Common myeloid progenitor, CD34-positive (primary cell): ENCODE measurements at places on chromosomes 4 and X.

DNA sequence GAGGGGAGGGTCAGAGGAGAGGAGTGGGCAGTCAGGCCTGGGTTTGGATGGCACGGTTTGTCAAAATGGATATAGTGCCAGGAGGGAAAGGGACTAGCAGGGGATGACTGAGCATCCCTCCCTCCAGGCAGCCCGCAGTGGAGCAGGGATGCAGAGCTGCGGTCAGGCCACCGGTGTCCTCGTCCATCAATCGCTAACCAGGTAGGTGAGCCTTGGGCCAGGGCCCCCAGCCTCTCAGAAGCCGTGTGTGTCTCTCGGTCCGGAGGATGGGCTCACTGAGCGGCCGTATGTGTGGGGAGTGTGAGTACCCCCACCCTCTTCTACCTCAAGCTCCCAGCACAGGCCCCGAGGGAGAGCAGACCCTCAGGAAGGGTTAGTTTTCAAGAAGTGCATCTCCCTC lies 538 bp upstream of the CYTL1 start:
- no peaks in the 10 kb centered on the region for H3K36me3 ChIP-seq
- no peak for DNase-seq
- no peak overlapping the region for H3K27ac ChIP-seq

DNA sequence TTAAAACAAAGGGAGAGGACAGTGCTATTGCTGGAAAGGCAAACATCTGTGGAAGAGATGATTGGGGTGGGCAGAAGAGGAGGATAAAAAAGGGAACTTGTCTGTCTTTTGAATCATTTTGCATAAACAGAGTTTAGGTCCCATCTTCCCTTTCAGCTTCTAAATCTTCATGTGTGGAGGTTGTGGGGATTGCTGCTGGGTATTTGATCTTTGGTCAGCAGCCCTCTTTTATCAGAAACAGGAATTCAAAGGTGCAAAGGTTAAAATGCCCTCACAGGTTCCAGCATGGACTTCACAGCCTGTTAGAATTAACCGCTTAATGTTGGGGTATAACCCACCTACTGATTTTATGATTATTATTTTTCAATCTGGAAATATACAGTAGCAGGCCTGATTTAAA lies 39.5 kb upstream of the TMEM154 start:
- H3K27ac ChIP-seq, result no peak overlapping the region
- H3K27me3 ChIP-seq, result no peaks in the 10 kb centered on the region
- DNase-seq, result no peak

GRCh38 chrX:2785538-2785937 lies 33.7 kb downstream of the XG start:
- no peak for DNase-seq
- peaks cover 3% of the 10 kb centered on the region for H3K4me1 ChIP-seq
- H3K4me3 ChIP-seq, result no peak overlapping the region
- H3K27me3 ChIP-seq, result no peaks in the 10 kb centered on the region
- no peaks in the 10 kb centered on the region for H3K36me3 ChIP-seq
- H3K27ac ChIP-seq, result no peak overlapping the region

DNA sequence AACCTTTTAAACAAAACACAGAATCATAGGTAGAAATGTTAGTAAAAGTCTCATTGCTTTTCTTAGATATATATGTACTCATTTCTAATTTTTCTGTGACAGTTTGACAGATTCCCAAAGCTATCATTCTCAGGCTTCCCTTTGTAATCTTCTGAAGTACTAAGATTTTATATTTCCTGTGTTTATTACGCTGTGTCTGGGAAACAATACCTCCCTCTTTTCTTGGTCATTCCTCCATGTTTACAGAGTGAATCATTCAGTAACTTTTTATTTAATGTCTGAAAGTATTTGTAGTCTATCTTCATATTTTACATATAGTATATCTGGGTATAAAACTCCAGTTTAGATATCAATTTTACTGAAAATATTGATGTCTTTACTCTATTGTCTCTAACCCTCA lies 1826.3 kb upstream of the IGFBP7 start:
- H3K4me1 ChIP-seq, result no peaks in the 10 kb centered on the region
- H3K36me3 ChIP-seq, result no peaks in the 10 kb centered on the region

DNA sequence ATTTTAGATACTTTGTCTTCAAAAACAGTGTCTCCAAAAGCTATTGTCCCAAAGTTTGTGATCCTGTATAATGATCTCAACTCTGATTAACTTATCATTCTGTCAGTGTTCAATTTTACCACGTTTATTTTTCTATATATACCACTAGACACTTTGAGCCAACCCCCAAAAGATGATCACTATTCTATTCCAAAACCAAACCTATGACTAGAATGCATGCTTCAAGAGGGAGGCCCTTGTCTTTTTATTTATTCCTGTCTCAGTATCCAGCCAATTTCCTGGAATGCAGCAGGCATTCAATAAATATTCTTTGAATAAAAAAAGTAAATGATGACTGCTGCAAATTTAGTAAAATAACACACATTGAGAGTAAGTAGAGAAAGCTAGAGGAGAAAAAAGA lies 275.6 kb downstream of the LDB2 start:
- no peak for DNase-seq
- no peak overlapping the region for H3K4me3 ChIP-seq
- no peaks in the 10 kb centered on the region for H3K4me1 ChIP-seq
- no peaks in the 10 kb centered on the region for H3K27me3 ChIP-seq

DNA sequence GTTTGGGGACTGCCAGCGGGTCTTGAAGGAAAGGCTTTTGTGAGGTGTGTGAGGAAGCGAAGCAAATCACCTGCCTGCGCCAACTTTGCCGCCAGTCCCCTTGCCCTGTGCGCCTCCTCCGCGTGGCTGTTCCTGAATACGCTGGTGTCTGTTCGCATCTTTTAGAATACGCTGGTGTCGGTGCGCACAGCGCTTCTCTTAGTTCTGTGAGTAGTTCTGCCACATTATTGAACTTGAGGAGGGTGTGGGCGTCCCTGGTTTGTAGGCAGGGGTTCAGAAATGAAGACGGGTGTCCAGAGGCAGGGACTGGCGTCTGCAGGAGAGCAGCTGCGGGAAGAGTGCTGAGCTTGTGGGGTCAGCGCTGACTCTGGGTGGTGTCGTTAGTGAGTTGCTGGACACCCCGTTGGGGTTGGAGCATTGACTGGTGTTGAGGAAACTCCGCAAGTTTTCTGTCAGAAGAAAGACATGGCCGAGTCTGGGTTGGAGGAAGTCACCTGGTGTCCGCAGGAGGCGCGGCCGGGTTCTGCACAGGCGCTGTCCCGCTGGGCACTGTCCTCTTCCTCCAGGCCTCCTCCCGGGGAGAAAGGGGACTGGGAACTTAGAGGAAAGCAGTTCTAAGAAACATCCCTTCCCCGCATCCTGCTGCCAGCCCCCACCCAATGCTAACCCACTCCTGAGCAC lies 930 bp downstream of the ZNF718 start:
- peak; percentile 11 for DNase-seq
- peaks cover 23% of the 10 kb centered on the region for H3K36me3 ChIP-seq
- H3K27me3 ChIP-seq, result no peaks in the 10 kb centered on the region
- H3K4me3 ChIP-seq, result peak overlapping the region; percentile 88
- H3K27ac ChIP-seq, result peak overlapping the region; percentile 72

DNA sequence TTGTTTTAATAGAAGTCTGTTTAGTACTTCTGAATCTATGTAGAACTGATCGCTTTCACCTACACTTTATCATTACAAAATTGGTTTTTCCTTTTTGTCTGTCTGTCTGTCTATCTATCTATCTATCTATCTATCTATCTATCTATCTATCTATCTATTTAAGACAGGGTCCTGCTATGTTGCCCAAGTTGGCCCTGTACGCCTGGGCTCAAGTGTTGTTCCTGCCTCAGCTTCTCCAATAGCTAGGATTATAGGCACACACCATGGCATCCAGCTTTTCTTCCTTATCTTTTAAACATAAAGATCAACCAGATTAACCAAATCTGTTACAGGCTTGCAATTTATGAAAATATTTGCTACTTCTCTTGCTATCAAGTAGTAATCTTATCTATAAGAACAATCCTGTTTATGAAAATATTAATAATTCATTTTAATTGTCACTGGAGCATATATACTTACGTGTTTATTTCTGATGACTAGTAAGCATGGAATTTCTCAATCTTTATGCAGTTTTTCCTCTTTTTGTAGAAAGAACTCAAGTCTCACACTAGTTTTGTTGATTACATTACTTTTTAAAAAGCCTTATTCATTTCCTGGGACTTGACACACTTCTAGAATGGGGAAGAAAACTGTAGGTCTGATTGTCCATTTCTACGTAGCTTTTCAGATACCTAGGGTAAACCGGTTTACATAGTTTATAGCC lies 24.5 kb downstream of the KIAA0232 start:
- H3K4me3 ChIP-seq, result no peak overlapping the region
- H3K4me1 ChIP-seq, result peaks cover 3% of the 10 kb centered on the region
- DNase-seq, result no peak

DNA sequence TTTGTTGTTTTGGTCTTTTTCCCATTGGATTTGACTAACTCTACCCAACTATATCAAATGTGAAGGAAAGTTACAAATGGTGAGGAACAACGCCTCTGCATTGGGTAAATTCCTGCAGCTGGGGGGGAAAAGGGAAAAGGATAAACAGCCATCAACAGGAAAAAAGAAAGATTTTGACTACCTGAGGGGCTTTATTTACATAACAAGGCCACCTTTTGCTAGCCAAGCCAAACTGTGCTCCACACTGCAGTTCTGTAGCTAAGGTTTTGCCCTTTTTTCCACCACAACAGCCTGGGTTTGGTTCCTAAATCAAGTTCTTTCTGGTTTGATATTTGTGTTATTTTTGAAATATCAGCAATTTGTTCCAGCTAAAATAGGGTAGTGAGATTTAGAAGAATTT lies 40.8 kb downstream of the RHOXF2B start:
- DNase-seq, result no peak
- no peaks in the 10 kb centered on the region for H3K4me1 ChIP-seq
- no peaks in the 10 kb centered on the region for H3K36me3 ChIP-seq

- H3K27me3 ChIP-seq, result no peaks in the 10 kb centered on the region
- no peak overlapping the region for H3K27ac ChIP-seq
- H3K36me3 ChIP-seq, result no peaks in the 10 kb centered on the region
- H3K4me3 ChIP-seq, result no peak overlapping the region
Measured at GRCh38 chrX:9182041-9182440, 148.1 kb upstream of the FAM9B start.

GRCh38 chrX:56499372-56499771 lies 64.1 kb upstream of the UBQLN2 start:
- H3K4me3 ChIP-seq, result no peak overlapping the region
- no peak overlapping the region for H3K27ac ChIP-seq
- no peaks in the 10 kb centered on the region for H3K4me1 ChIP-seq
- DNase-seq, result no peak
- no peaks in the 10 kb centered on the region for H3K27me3 ChIP-seq

- no peaks in the 10 kb centered on the region for H3K4me1 ChIP-seq
- no peak overlapping the region for H3K27ac ChIP-seq
Measured at GRCh38 chr4:168432419-168433146, 47.7 kb downstream of the DDX60L start.

DNA sequence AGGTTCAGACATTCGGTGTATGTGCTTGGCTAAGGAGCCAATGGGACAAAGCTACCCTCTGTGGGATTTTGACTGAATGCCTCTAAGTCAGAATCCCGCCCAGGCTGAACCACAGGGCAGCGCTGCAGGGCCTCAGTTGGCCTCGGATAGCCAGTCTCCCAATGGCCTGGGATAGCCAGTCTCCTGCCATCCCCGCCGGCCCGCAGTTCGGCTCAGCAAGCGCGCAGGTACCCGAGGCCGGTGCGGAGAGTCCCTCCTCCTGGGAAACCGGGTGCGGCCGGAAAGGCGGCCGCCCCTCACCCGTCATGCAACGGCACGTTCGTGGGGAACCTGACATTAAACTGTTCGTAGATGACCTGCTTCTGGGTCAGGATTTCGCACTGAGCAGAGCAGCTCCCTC lies 16.1 kb downstream of the PPEF2 start:
- no peaks in the 10 kb centered on the region for H3K27me3 ChIP-seq
- DNase-seq, result no peak
- H3K36me3 ChIP-seq, result no peaks in the 10 kb centered on the region
- no peak overlapping the region for H3K27ac ChIP-seq
- H3K4me1 ChIP-seq, result peaks cover 2% of the 10 kb centered on the region

DNA sequence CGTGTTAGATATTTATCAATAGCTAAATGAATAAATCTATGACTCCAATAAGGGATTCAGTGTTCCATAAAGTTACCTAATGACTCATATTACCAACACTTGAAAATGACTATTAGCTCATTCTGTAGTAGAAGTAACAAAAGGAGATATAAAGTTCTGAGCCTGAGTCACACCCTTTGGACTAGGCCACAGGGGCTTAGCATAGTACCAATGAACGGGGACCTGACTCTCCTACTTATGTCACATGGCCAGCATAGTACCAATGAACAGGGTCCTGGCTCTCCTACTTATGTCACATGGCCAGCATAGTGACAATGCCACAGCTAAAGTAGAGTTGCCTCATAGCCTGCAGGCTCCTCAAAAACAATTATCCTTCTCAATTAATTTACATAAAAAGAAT lies 43.7 kb downstream of the MAGEB16 start:
- no peak for DNase-seq
- no peak overlapping the region for H3K4me3 ChIP-seq
- peaks cover 7% of the 10 kb centered on the region for H3K4me1 ChIP-seq
- H3K27me3 ChIP-seq, result no peaks in the 10 kb centered on the region

GRCh38 chrX:19514791-19515614 lies at the start of gene MAP3K15:
Gene MAP3K15 (minus strand): TSS chrX:19515508. CDS start chrX:19515261, 247 bp downstream.
- H3K4me1 ChIP-seq, result no peaks in the 10 kb centered on the region
- peaks cover 3% of the 10 kb centered on the region for H3K27me3 ChIP-seq
- H3K36me3 ChIP-seq, result no peaks in the 10 kb centered on the region
- H3K27ac ChIP-seq, result no peak within 1 kb of the TSS

- no peaks in the 10 kb centered on the region for H3K36me3 ChIP-seq
- no peak for DNase-seq
- H3K27me3 ChIP-seq, result no peaks in the 10 kb centered on the region
- H3K27ac ChIP-seq, result no peak overlapping the region
- no peaks in the 10 kb centered on the region for H3K4me1 ChIP-seq
- no peak overlapping the region for H3K4me3 ChIP-seq
Measured at GRCh38 chrX:34624416-34624815, 32.7 kb downstream of the TMEM47 start.

DNA sequence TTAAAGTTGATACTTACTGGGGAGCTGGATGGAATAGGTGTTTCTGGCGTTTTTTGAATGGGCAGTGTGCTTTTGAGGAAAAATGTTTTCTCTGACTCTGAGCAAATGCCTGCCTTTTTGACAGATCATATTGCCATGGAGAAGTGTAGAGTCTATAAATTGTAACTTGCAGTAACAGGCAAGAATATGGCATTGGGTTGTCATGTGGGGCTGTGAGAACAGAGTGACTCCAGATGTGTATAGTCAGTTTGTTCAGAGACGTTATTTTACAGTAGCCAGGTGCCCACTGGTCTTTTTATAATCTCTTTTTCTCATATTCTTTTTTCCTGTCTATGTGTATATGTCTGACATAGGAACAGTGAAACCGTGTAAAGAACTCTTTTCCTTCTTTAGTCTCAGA lies 40.8 kb downstream of the RAPGEF2 start:
- no peaks in the 10 kb centered on the region for H3K27me3 ChIP-seq
- H3K4me1 ChIP-seq, result peaks cover 2% of the 10 kb centered on the region
- H3K27ac ChIP-seq, result no peak overlapping the region

DNA sequence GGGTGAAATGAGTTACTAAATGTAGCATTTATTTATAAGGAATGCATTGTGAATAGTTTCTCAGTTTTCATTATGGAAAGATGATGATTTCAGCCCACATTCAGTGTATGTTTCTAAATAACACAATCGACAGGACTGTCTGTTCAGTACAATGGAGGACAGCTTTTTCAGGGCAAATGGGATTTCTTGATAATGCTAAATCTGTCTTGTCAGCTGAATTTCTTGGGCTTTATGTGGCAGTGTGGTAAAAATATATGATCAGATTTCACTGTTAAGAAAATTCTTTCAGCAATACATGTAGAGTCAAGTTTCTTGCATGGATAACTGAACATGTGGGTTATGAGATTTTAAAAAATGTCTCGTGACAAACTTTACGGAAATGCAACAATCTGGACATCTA lies 150.8 kb downstream of the NPNT start:
- H3K4me1 ChIP-seq, result no peaks in the 10 kb centered on the region
- H3K4me3 ChIP-seq, result no peak overlapping the region
- no peaks in the 10 kb centered on the region for H3K27me3 ChIP-seq
